ENCODE measurements at places on chromosomes 1 and 21.
A peak's percentile ranks its signal among the peaks of the same experiment; 100 is the strongest.

DNA sequence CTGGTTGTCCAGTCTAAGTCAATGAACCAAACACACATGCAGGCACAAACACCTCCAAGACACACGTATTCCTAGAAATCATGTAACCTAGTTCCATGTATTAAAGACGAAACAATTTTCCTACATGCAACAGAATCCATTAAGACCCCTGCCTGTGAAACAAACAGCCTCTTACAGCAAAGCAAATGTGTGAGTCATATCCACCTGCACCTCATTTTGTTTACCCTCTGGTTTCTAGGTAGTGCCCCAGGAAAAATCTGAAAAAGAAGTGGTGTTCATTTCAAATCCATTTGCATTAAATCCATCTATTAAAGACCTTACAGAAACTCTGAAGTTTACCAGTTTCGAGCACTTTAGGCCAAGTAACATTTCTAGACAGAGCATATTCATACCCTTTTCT, 74.1 kb downstream of the VCAM1 start:
- no peaks in the 10 kb centered on the region for H3K36me3 ChIP-seq
- H3K4me1 ChIP-seq: peaks cover 12% of the 10 kb centered on the region
- no peak overlapping the region for H3K27ac ChIP-seq
- no peak for DNase-seq
- H3K27me3 ChIP-seq: no peaks in the 10 kb centered on the region
- H3K4me3 ChIP-seq: no peak overlapping the region

- peaks cover 12% of the 10 kb centered on the region for H3K4me1 ChIP-seq
- peaks cover 19% of the 10 kb centered on the region for H3K36me3 ChIP-seq
- H3K27ac ChIP-seq: no peak overlapping the region
- no peak overlapping the region for H3K4me3 ChIP-seq
- no peak for DNase-seq
Observed at GRCh38 chr21:33839167-33839716, 76.4 kb downstream of the ATP5PO start.

DNA sequence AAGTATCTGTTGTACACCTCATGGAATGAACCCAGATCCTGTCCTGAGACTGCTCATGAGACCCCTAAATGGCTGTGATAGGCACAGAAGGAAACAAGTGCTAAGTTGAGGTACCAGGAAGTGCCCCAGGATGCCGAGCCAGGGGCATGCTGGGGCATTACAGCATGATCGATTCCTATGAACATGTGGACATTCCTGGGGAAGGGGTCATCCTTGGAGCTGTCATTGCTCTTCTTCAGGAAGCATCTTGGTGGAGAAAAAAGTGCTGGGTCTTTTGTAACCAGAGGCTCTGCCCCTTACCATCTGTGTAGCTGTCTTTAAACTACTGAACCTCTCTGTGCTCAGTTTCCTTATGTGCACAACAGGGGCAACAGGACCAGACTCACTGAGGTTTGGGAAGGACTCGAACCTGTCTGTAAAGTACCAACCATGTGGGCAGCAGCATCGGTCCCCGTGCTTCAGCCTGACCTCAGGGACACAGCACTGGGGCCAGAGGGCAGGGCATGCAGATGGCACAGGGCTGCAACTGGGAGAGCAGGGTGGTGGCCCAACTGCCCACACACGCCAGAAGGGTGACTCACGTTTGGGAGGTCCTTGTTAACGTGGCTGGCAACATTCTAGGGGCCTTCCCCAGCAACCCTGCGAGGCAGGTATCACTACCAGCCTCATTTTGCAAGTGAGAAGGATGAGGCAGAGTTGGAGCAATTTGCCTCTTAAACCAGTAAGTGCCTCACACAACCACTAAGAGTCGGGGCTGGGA, 142.3 kb upstream of the EDN2 start:
- no peak overlapping the region for H3K27ac ChIP-seq
- peaks cover 36% of the 10 kb centered on the region for H3K4me1 ChIP-seq

DNA sequence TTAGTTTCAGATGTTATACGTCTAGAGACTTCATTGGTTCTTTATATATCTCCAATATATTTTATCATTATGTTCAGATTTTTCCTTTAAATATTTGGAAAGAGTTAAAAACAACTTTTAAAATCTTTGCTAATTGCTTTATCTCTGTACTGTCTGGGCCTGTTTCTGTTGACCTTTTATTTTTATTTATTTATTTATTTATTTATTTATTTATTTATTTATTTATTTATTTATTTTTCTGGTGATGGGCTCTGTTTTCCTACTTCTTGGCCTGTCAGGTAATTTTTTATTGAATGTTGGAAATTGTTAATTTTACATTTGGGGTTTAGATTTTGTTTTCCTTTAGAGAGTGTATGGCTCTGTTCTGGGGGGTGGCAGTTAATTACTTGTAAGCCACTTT, 279.7 kb upstream of the KAZN start:
- H3K27me3 ChIP-seq: no peaks in the 10 kb centered on the region
- no peaks in the 10 kb centered on the region for H3K36me3 ChIP-seq
- DNase-seq: no peak

- H3K27me3 ChIP-seq: no peaks in the 10 kb centered on the region
- H3K4me1 ChIP-seq: peaks cover 2% of the 10 kb centered on the region
- no peak for DNase-seq
- peaks cover 25% of the 10 kb centered on the region for H3K36me3 ChIP-seq
Observed at GRCh38 chr1:220149742-220150141, 55.8 kb downstream of the IARS2 start.

GRCh38 chr1:211724687-211725196, 49.3 kb upstream of the NEK2 start:
- H3K4me3 ChIP-seq: no peak overlapping the region
- no peak overlapping the region for H3K27ac ChIP-seq
- no peaks in the 10 kb centered on the region for H3K36me3 ChIP-seq
- peaks cover 8% of the 10 kb centered on the region for H3K27me3 ChIP-seq

- H3K27ac ChIP-seq: no peak overlapping the region
- peaks cover 2% of the 10 kb centered on the region for H3K4me1 ChIP-seq
- H3K27me3 ChIP-seq: no peaks in the 10 kb centered on the region
Observed at GRCh38 chr1:84574936-84575335, 696 bp upstream of the CTBS start.

DNA sequence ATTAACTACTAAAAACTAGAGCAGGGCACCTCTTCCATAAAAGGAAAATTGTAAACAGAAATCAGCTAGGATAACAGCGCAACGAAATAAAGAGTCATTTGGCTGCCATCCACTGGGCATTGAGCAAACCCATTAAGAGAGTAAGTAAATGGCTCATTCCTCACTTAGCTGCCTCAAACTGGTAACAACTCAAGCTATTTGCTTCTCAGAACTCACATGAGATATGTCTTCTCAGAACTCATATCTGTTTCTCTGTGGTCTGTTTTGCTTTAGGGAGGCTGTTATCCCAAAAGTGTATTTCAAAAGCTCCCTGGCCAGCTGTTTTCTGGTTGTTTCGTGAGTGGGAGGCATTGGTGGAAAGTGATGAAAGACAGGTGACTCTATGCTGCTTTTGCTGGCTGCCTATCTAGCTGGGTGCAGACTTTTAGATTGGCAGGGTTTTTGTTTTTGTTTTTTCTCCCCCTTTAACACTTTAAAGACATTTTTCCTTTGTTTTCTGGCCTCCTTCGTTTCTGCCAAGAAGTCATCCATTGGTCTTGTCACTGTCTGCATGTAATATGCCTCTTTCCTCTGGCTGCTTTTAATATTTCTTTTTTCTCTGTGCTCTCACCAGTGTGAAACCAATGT, 269.2 kb upstream of the RGS18 start:
- no peaks in the 10 kb centered on the region for H3K27me3 ChIP-seq
- peak; percentile 18 for DNase-seq
- H3K27ac ChIP-seq: no peak overlapping the region
- no peaks in the 10 kb centered on the region for H3K36me3 ChIP-seq
- H3K4me1 ChIP-seq: no peaks in the 10 kb centered on the region

GRCh38 chr21:39601187-39601928, 11.4 kb upstream of the B3GALT5 start:
- no peaks in the 10 kb centered on the region for H3K4me1 ChIP-seq
- no peak for DNase-seq
- H3K4me3 ChIP-seq: no peak overlapping the region
- no peak overlapping the region for H3K27ac ChIP-seq
- H3K36me3 ChIP-seq: no peaks in the 10 kb centered on the region
- H3K27me3 ChIP-seq: peaks cover 2% of the 10 kb centered on the region

GRCh38 chr1:180156201-180156600, 1.5 kb downstream of the QSOX1 start:
- H3K4me3 ChIP-seq: peak overlapping the region; percentile 94
- no peak for DNase-seq
- H3K36me3 ChIP-seq: peaks cover 35% of the 10 kb centered on the region
- H3K27ac ChIP-seq: peak overlapping the region; percentile 99
- H3K27me3 ChIP-seq: no peaks in the 10 kb centered on the region

GRCh38 chr21:30733026-30733425, 14.0 kb downstream of the KRTAP21-2 start:
- no peak for DNase-seq
- no peak overlapping the region for H3K27ac ChIP-seq
- no peak overlapping the region for H3K4me3 ChIP-seq
- H3K27me3 ChIP-seq: no peaks in the 10 kb centered on the region
- H3K4me1 ChIP-seq: no peaks in the 10 kb centered on the region

GRCh38 chr1:4404854-4405590, 249.4 kb upstream of the AJAP1 start:
- DNase-seq: no peak
- no peak overlapping the region for H3K4me3 ChIP-seq
- H3K27me3 ChIP-seq: no peaks in the 10 kb centered on the region
- no peak overlapping the region for H3K27ac ChIP-seq

GRCh38 chr1:31871703-31872102, 55.9 kb upstream of the SPOCD1 start:
- H3K4me3 ChIP-seq: no peak overlapping the region
- H3K4me1 ChIP-seq: no peaks in the 10 kb centered on the region
- H3K36me3 ChIP-seq: no peaks in the 10 kb centered on the region
- no peak for DNase-seq

GRCh38 chr1:150808121-150808520, at the start of gene CTSK:
Gene CTSK, minus strand, starts transcription at chr1:150808260. Its CDS starts 1,455 bp downstream, at chr1:150806805.
- peaks cover 13% of the 10 kb centered on the region for H3K36me3 ChIP-seq
- DNase-seq: no peak
- no peaks in the 10 kb centered on the region for H3K27me3 ChIP-seq
- H3K27ac ChIP-seq: peak within 1 kb of the TSS; percentile 3

GRCh38 chr1:161885003-161885402, 118.9 kb downstream of the ATF6 start:
- H3K4me3 ChIP-seq: no peak overlapping the region
- H3K36me3 ChIP-seq: no peaks in the 10 kb centered on the region
- DNase-seq: peak; percentile 93

- peak overlapping the region; percentile 13 for H3K27ac ChIP-seq
- peaks cover 1% of the 10 kb centered on the region for H3K36me3 ChIP-seq
- peaks cover 14% of the 10 kb centered on the region for H3K4me1 ChIP-seq
- H3K27me3 ChIP-seq: no peaks in the 10 kb centered on the region
Observed at GRCh38 chr1:43991200-43991475, 261 bp upstream of the CCDC24 start.

DNA sequence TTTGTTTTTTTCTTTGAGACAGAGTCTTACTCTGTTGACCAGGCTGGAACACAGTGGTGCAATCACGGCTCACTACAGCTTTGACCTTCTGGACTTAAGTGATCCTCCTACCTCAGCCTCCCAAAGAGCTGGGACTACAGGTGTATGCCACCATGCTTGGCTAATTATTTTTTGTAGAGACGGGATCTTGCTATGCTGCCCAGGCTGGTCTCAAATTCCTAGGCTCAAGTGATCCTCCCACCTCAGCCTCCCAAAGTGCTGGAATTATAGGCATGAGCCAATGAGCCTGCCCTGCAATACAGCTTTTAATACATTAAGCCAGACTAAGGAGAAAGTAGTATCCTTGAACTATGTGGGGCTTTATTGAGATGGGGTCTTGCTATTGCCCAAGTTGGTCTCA, 16.6 kb upstream of the EXOSC10 start:
- no peak overlapping the region for H3K27ac ChIP-seq
- H3K27me3 ChIP-seq: no peaks in the 10 kb centered on the region
- no peak for DNase-seq
- no peaks in the 10 kb centered on the region for H3K4me1 ChIP-seq

DNA sequence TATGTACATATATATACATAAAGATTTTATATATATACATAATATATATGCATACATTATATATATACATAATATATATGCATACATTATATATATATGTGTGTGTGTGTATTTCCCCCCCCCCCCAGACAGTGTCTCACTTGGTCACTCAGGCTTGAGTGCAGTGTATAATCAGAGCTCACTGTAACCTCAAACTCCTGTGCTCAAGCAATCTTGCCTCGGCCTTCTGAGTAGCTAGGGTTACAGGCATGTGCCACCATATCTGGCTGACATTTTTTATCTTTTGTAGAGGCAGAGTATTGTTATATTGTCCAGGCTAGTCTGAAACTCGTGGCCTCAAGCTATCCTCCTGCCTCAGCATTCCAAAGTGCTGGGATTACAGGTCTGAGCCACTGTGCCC, 9.0 kb upstream of the FUBP1 start:
- H3K27ac ChIP-seq: no peak overlapping the region
- no peak overlapping the region for H3K4me3 ChIP-seq
- 0 out of 2 replicates have a peak, but pooled peaks cover 1% of the 10 kb centered on the region for H3K36me3 ChIP-seq
- no peaks in the 10 kb centered on the region for H3K27me3 ChIP-seq

GRCh38 chr1:244027491-244028145, 23.5 kb upstream of the ZBTB18 start:
- no peak for DNase-seq
- H3K27ac ChIP-seq: no peak overlapping the region
- no peaks in the 10 kb centered on the region for H3K4me1 ChIP-seq
- H3K27me3 ChIP-seq: peaks cover 23% of the 10 kb centered on the region
- no peaks in the 10 kb centered on the region for H3K36me3 ChIP-seq
